Activated CD4-positive, CD25-positive, alpha-beta regulatory T cell treated with anti-CD3 and anti-CD28 coated beads, Interleukin-2, amount 50 U/mL, for 72 hours (primary cell): ENCODE measurements at places on chromosomes 4 and X.
A peak's percentile ranks its signal among the peaks of the same experiment; 100 is the strongest.

GRCh38 chr4:139633195-139633594 is 32.4 kb upstream of the MGST2 start:
- no peak for DNase-seq

DNA sequence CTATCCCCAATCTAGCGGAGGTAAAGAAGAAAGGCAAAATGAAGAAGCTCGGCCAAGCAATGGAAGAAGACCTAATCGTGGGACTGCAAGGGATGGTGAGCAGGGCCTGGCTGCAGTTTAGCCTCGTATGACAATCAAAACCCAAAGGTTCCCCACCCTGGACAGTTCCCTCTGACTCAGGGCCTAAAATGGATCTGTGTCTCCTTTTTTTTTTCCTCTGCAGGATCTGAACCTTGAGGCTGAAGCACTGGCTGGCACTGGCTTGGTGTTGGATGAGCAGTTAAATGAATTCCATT is 986 bp downstream of the HDAC6 start:
- no peak for DNase-seq

DNA sequence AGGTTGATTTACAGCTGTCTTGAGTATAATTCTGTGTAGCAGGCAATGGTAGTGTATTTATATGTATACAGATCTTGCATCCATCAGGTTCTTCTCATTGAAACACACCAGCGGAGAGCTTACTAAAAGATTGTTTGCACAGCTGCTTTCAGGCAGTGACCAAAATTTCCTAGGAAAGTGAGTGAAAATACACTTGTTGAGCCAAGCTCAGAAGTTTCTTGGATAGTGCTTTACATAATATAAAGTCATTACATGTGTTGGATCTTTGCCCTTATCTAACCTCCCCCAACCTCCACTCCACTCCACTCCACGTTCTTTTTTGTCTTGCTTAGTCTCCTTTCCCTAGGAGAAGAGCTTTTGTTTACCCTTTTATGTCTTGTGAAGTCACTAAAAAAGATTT is 34.1 kb downstream of the CNKSR2 start:
- DNase-seq: no peak

DNA sequence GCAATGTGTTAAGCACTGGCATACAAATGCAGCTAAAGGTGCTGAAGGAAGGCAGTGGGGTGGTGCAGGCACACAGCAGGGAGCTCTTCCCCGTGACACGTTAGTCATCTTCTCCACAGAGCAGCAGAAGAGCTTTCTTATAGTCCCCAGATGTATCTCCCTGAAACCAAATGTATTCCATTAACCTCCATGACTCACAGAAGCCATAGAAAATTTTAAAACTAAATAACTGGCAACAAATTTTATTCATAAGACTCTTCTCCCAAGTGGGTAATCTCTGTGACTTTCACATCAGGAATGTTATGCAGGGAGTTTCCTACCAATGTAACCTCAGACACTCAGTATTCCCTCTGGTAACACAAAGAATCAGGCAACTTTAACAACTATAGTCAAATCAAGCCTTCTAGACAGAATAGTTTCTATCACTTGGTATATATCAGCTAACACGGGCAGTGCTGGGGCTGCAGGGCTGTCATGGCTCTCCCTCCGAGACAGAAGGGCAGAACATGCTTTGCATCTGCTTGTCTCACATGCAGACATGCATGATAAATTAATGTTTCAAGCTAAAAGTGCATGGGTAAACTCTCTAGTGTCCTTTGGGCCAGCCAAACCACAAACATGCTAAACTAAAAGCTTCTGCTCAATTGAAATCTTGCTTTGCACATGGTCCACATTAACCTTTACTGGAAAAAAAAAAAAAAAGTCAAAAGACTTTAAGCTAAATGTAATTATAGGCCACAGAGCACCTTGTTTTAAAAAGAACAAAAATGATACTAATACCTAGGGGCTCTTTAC is 28.2 kb downstream of the ANXA5 start:
- no peak for DNase-seq

DNA sequence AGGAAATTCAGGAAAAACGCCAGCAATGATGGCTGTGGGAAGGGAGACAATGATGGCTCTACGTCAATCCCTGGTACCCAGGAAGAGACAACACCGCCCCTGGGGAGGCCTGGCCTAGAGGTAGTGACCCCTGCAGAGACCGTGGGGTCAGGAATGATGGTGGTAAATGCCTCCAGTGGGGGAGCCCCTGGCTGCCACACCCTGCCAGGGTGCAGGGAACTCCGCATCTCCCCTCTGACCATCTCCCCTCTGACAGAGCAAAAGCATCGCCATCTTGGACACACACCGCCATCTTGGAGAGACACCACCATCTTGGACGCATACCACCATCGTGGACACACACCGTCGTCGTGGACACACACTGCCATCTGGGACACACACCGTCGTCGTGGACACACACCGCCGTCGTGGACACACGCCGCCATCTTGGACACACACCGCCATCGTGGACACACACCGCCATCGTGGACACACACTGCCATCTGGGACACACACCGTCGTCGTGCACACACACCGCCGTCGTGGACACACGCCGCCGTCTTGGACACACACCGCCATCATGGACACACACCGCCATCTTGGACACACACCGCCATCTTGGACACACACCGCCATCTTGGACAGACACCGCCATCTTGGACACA is 9.9 kb downstream of the ASMTL start:
- peak; percentile 20 for DNase-seq

DNA sequence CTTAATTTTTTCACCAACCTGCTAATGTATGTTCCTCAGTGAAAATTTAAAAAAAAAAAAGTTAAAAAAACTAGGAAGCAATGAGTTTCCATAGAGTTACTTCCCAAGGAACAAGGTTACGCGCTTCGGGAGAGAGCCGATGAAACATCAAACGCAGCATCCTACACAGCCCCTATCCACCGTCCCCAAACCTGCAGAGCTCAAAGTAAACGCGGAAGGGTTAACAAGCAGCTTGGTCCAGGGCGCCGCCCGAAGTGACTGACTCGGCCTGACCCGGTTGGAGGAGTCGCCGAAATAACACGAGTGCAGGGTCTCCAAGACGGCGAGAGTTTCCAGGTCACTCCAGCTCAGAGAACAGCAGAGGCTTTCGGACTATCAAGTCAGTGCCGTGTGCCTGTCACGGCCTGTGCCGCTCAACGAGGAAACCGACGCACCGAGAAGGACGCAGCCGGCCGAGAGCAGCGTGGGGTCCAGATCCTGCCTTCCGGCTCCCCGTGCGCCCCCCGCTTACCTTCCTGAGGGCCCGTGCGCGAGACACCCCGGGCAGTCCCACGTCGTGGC is 512 bp downstream of the NOP14 start:
- DNase-seq: no peak

DNA sequence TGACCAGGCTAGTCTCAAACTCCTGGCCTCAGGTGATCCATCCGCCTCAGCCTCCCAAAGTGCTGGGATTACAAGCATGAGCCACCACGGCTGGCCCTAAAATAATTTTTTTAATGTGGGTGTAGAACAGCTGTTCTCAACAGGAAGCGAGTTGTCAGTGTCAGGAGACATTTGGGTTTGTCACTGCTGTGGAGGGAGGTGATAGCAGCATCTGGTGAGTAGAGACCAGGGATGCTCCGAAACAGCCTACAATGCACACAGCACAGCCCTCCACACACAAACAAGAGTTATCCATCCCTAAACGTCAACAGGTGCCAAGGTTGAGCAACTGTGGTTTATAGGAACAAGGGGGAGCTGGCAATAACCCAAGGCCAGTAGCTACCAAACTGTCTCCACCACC is 243.4 kb upstream of the STS start:
- no peak for DNase-seq

DNA sequence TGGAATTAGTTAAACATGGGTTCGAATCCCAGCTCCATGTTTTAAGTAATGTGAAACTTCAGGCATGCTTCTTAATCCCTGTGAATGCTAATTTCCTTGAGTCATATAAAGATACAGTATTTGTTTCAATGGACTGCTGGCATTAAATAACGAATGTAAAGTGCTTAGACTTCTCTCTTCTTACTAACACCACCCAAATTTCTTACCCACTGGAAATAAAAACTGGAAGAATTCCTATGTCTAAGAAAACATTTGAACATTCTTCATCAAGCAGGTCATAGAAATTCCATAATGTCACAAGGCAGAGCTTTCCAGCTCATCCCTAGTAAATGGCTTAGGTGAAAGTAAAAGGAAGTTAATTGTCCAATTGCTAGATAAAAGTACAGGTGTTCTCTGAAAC is 172.5 kb downstream of the ANK2 start:
- DNase-seq: no peak

GRCh38 chr4:139880841-139881240 is 215.2 kb downstream of the MGST2 start:
- no peak for DNase-seq

DNA sequence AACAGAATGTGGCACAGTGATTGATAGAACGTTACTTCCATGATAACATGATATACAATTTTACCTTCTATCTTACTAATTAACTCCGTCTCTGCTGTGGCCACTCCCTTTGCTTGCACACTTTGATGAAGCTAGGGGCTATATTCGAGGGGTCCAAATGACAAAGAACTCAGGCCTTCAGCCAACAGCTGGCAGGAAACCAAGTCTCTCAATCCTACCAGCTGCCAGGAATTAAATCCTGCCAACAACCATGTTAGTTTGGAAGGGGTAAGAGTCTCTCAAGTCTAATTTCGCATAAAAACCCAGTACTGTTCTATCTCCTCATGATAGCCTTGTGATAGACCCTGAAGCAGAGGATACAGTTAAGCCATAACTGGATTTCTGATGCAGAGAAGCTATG is 1122.9 kb upstream of the PCDH10 start:
- no peak for DNase-seq

- DNase-seq: no peak
Observed at GRCh38 chr4:125097729-125098128, 217.0 kb upstream of the FAT4 start.

- no peak for DNase-seq
Observed at GRCh38 chr4:89303814-89304388, 3.7 kb downstream of the GPRIN3 start.

- peak; percentile 100 for DNase-seq
Observed at GRCh38 chrX:15737959-15738902, at the start of gene CA5B. TSS of gene CA5B (plus strand) at chrX:15738270. CDS start at chrX:15750024, 11,754 bp downstream.

GRCh38 chrX:42776195-42776594 is 1.8 kb downstream of the PPP1R2C start:
- DNase-seq: no peak

GRCh38 chr4:73844806-73845205 is 8.3 kb upstream of the PF4V1 start:
- DNase-seq: no peak

- DNase-seq: no peak
Observed at GRCh38 chr4:157043131-157043530, 32.8 kb upstream of the GLRB start.

- no peak for DNase-seq
Observed at GRCh38 chr4:128823025-128823661, 13.6 kb downstream of the JADE1 start.

- DNase-seq: no peak
Observed at GRCh38 chr4:91359041-91360031, 944.4 kb upstream of the GRID2 start.

- no peak for DNase-seq
Observed at GRCh38 chr4:23999714-24000469, 110.0 kb upstream of the PPARGC1A start.

GRCh38 chr4:5866841-5867813 is 25.8 kb downstream of the CRMP1 start:
- DNase-seq: no peak

DNA sequence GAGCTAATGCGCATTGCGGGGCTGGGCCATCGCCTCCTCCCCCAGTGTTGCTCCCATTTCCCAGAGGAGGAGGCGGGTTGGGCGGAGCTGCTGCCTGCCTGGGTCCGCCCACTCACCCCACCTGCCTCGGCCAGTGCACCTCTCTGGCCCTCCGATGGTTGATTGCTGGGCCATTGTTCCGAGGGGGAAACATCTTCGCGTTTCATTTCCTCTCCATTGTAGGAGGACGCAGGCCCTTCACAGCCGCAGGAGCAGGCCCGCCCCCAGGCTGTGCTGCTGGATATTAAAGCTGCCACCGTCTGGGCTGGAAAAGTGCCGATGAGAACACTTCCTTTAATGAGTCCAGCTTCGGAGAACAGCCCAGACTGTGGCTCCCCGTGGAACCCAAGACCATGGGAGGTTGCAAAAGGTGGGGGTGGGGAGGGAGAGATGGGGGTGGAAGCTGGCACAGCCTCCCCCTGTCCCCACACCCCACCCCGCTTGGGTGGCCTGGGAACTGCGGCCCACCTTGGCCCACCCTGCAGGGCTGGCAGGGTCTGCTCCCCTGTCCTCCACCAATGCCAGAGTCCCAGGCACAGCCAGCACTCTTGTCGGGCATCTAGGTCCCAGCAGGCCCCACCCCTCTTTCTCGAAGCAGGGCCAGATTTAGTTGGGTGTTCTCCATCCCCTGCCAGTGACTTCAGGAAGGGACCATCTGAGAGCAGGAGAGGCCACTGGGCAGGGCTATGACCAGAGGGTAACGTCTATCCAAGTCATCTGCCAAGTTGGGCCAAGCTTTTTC is 96.6 kb downstream of the ADRA2C start:
- DNase-seq: no peak

GRCh38 chrX:39654952-39655351 is 442.8 kb downstream of the BCOR start:
- no peak for DNase-seq

- DNase-seq: no peak
Observed at GRCh38 chrX:48179691-48180090, 16.9 kb downstream of the SSX5 start.

DNA sequence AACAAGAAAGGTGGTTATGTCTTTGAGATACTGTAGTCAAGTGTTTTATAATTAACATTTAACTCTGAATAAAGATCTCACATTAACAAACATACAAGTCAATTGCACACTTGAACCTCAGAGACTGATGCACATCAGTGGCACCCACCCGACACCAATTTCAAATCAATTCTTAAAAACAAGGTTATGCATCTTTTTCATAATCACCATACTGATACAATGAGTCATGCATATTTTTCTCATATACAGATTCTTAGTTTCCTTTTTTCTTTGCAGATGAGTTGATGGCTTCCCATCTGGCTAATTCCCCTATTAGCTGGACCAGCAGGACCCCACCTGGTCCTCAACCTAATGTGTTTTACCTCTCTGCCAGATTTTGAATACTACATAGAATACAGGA is 136.2 kb upstream of the RPL34 start:
- DNase-seq: no peak

DNA sequence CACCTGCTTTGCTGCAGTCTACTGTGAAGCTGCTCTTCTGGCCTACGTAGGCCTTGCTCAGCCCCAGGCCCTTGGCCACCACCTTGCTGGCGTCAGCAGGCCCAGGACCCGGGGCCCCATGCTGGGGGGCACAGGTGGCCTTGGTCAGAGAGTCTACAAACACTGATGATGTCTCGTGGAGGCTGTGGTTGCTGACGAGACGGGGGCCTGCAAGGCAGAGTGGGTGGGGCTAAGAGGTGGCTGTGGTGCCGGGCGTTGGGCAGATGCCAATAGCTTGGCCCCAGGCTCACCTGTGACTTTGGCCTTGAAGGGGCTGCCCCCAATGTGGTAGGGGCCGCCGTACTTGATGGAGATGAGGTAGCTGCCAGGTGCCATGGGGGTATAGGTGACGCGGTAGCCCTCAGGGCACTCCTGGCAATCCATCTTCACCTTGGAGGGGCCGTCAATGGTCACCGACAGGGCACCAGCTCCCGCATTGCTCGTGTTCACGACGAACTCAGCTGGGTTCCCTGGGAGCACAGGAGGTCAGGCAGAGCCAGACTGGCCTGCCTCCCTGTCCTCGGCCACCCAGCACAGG is 25.0 kb downstream of the FLNA start:
- DNase-seq: no peak

- no peak for DNase-seq
Observed at GRCh38 chr4:149723065-149723464, 92.6 kb downstream of the IQCM start.
